ENCODE measurements at places on chromosomes 13 and 19.

DNA sequence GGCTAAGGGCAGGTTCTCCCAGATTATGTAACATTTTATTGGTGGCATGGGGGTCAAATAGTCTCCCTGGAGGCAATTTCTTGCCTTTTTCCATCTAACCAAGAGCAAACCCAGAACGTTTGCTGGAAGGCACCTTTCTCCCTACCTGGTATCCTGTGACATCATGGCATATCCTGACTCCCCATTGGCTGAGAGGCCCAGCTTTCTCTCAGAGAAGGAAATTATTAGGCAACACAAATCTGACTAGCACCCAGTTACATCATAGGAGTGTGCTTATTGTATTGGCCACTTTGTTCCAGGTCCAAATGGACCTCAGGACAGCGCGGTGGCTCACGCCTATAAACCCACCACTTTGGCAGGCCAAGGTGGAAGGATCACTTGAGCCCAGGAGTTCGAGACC is 13.0 kb downstream of the NTN5 start:
- DNase-seq = no peak

- DNase-seq = no peak
Measured at GRCh38 chr13:35887115-35887666, 244.0 kb downstream of the DCLK1 start.

DNA sequence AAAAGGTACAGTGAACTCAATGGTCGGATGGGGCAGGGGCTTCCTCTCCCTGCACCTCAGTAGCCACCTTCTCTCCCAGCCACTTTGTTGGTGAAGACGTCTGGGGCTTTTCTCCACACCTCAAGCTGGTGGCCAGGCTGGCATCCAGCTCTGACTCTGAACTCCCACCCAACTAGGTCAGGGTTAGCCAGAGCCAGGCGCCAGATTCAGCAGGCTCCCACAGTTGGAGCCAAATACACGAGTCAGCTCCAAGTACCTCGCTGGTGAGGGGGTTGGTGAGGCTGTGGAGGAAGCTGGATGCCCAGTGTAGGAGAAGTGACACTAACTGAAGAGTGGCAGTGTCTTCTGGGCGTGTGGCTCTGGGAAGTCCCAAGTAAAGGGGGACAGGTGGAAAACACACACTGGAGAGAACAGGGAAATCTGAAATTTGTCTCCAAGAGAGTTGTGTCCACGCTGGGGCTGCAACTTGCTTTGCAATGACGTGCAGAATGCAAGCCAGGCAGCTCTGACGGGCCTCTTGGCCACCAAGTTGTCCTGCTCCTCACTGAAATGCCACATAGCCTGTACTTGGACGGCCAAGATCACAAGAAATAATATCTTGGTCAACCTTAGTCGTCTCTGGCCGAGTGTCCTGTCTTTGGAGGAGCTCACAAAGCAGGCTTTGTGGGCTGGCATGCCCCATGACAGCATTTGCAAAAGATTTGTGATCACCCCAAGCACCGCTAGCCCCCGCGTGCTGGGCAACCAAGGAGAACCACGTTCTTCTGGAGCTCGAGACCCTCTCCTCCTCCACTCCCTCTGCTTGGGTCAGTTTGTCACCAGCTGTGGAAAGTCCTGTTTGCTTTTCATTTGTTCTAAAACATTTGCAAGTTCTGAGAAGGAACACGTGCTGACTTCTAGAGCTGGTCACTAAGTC is 18.1 kb downstream of the SLC7A1 start:
- DNase-seq = no peak

GRCh38 chr13:111046590-111047141 is 68.4 kb upstream of the ARHGEF7 start:
- DNase-seq = no peak

DNA sequence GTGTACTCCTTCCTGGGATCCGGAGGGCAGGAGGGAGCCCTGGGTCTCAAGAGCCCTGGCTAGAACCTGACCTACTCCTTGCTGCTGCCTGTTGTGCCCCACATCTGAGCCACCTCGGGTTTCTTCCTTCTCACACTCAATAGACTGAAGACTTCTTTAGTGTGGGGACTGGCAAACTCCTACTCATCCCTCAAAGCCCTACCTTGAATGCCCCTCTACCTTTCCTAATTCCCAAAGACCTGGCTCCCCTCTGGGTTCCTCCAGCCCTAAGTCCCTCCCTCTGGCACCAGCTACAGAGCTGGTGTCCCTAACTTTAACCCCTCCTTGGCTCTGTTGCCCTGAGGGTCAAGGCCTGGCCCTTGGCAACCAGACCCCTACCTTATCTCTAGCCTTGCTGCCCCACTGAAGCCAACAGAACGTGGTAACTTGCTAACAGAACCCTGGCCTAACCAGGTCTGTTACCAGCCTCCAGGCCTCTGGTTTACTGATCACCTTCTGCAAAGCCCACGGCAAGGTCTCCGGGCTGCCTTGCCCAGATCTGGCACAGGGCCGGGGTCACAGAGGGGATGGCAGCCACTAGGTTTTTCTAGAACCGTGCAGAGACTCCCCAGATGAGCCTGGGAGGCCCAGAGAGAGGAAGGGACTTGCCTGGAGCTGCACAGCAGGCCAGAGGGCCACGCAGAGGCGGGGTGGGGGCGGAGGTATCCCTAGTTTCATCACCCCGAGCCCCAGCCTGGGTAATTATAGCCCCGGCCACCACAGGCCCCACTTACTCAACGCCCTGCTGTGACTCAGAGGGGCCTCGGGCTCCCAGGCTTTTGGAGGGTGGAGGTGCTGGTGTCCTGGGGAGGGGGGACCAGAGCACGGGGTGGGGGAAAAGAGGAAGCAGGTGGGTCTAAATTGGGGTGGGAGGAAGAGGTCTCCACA is 15.3 kb downstream of the ZBTB7A start:
- DNase-seq = no peak

- no peak for DNase-seq
Measured at GRCh38 chr13:66528180-66528579, 702.0 kb downstream of the PCDH9 start.

- no peak for DNase-seq
Measured at GRCh38 chr13:59464926-59465325, 698.8 kb downstream of the DIAPH3 start.

GRCh38 chr19:728011-728410 is 19.3 kb downstream of the PALM start:
- no peak for DNase-seq

DNA sequence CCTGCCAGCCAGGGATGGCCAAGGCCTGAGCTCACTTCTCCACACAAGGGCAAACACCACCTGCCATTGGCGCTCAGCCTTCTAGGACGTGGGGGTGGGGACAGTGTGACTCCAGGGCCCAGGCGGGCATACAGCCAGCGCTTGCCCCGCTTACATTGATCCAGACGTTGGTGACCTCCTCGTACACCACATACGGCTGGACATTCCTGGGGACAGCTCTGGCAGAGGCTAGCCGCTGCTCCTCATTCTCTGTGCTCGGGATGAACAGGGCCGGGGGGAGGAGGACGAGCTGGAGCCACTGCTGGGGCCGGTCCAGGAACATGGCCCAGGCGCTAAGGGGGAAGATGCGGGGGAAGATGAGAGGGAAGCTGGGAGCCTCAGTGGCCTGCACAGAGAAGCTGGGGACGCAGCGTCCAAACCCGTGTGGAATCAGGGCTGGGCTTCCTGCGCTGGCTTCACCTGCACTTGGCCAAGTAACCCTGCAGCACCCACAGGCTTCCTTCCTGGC is 25.1 kb upstream of the MYDGF start:
- DNase-seq = no peak

DNA sequence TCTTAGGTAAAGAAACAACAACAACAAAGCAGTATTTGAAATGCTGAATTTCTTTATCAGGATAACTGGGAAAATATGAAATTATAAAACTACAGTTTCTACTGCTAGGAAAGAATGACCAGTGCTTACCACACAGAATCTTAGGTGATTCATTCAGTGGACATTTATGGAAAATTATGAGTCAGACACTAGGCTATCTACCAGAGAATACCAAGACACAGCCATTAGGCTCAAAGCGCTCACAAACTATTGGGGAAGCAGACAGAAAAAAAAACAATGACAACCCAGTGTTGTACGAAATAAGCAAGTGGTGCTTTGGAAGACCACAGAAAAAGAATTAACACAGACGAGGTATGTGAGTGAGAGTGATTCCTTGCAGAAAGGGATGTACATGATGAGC is 1019.5 kb downstream of the PCDH9 start:
- no peak for DNase-seq

DNA sequence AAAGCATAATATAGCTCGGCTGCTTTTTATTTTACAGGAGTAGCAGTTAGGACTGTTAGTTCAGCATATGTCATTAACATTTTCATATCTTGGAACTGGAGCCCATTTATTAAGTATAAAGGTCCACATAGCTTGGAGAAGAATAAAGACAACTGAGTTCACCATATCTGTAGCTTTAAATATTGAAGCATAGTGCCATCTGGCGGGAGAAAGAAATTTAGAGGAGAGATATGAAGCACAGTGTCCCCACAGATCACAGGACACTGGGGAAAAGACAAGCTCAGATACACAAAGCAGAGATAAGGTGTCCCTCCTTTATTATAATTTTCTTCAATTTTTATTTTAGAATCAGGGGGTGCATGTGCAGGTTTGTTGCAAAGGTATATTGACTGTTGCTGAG is 104.7 kb upstream of the FREM2 start:
- DNase-seq = no peak

DNA sequence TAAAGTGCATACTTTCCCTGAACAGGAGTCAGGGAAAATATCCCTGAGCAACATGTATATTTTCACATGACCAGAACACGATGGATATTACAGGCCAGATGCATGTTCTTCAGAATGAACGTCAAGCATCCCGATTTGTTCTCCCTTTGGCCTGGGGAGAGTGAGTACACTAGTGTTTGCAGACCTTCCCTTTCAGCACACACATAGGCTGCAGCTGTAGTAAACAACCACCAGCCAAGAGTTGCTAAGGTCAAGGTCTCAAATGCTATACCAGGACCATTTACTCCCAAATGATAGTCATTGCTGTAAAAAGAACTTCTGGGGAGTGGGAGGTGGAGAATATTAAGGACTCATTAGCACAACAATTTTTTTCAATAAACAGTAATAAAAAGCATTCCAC is 3.0 kb downstream of the KLF12 start:
- DNase-seq = no peak

DNA sequence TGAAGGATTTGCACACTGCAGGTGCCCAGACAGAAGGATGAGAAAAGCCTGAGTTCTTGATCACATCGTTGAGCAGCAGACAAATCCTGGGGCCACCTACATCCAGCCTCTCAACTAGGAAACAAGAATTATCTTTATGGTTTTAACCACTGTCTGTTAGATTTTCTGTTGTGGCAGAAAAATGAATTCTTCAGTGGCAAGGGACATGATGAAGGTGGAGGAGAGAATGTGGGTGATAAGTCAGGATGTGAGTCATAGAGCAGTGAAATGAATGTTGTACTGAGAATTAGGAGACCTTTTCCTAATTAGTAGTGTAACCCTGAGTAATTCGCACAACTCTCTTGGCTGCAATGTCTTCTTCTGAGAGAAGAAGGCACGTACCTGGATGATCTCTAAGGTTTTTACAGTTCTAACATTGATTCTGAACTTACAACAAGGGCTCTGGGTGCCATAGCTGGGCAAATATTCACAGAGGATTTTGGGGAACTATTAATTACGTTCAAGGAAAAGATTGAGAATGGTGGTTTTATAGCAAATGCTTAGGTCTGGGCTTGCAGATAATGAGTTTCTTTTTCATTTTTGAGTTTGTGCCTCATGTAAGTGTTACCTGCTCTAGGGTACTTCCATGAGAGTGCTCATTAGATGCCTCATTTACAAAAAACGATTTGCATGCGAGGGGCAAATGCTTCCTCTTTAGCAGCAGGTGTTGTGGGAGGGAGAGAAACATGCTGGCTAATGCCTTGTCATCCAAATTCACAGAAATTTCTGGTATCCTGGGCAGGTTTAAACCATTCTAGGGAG is 111.0 kb upstream of the KL start:
- no peak for DNase-seq

DNA sequence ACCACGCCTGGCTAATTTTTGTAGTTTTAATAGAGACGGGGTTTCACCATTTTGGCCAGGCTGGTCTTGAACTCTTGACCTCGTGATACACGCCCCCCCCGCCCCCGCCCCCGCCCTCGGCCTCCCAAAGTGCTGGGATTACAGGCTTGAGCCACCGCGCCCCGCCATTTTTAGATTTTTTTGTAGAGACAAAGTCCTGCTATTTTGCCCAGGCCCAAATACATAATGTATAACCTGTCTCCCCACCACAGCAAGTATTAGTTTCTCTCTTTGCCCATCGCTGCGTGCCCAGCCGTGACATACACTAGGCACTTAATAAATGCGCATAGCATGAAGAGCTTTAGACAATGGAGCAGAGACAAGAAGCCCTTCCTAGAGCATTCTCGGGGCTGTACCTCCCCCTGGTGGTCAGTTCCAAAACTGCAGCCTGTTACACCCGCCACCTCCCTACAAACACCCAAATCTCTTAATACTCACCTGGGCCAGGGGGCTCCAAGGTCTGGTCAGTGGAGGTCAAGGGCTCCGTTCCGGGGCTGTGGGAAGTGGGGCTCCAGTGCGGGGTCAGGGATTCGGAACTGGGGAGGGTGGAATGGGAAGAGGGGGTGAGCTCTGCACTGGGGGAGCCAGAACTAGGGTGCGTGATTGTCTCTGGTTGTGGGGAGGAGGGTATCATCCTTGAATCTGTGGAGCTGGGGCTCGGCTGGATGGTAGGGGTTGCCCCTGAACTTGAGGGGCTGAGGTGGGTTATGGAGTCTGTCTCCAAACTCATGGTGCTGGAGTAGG is 22.5 kb downstream of the IQCN start:
- DNase-seq = peak; percentile 73

DNA sequence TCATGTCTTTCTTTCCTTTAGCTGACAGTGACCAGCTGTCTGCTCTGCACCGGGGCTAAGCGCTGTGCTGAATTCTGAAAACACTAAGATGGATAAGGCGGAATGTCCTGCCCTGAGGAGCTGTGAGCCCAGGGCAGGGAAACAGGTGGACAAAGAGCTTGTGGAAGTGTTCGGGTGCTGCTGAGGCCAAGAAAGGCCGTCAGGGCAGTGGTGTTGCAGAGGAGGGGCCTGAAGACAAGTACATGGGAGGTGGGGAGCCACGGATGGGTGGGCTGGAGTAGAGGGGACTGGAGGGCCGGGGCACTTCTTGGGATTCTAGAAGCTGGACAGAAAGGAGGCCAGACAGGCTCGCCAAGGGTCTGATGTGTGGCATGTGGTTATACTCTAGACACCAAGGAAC is 66.2 kb upstream of the GPR183 start:
- DNase-seq = no peak

- no peak for DNase-seq
Measured at GRCh38 chr19:405121-405965, 3.6 kb downstream of the C2CD4C start.

DNA sequence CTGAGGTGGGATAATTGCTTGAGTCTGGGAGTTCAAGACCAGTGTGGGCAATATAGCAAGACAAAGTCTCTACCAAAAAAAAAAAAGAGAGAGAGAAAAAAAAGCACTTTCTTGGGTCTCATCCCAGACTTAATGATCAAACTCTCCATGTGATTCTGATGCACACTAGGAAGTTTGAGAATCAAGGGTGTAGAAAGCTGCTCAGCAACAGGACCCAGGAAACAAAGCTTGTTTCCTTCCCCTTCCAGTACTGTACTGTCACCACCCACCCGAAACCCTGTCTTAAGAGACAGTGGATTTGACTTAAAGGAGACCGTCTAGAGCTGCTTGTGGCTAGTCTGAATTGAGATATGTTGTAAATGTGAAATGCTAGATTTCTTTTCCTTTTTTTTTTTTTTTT is 5.8 kb downstream of the MISP3 start:
- no peak for DNase-seq

- no peak for DNase-seq
Measured at GRCh38 chr13:112182846-112183531, 116.0 kb downstream of the SOX1 start.

GRCh38 chr13:66673401-66673800 is 556.7 kb downstream of the PCDH9 start:
- DNase-seq = no peak

Data from stimulated activated naive CD4-positive, alpha-beta T cell (primary cell).